ENCODE measurements at places on chromosomes 4 and X.

- DNase-seq = peak; percentile 74
Measured at GRCh38 chr4:4395849-4396627, 9.1 kb downstream of the NSG1 start.

DNA sequence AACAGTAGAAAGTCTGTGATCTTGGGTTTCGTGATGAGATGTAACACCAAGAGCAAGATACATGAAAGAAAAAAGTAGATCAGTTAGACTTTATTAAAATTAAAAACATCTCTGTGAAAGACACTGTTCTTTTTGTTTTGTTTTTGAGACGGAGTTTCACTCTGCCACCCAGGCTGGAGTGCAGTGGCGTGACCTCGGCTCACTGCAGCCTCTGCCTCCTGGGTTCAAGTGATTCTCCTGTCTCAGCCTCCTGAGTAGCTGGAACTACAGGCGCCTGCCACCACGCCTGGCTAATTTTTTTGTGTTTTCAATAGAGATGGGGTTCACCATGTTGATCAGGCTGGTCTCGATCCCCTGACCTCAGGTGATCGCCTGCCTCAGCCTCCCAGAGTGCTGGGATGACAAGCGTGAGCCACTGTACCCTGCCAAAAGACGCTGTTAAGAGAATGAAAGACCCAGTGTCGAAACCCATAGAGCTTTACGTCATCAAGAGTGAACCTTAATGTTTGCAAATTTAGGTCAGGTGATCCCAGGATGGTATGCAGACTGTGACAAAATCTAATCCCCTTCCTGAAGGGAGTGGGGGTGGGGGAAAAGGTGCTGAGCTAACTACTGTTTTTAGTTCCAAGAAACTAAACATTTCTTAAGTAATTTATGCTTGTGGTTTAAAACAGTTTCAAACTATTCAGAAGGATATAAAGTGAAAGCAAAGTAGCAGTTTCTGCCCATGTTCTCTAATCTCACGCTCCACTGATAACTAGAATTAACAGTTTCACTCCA lies 8.0 kb downstream of the OFD1 start:
- no peak for DNase-seq

DNA sequence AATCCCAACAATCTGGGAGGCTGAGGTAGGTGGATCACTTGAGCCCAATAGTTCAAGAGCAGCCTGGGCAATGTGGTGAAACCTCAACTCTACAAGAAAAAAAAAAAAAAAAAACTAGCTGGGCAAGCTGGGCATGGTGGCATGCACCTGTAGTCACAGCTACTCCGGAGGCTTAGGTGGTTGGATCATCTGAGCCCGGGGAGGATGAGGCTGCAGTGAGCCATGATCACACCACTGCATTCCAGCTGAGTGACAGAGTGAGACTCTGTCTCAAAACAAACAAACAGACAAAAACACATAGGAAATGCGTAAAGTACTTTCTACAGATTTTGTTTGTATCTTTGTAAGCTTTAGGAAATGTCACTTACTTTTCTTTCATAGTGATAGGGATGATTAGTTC lies 307.2 kb upstream of the NR3C2 start:
- no peak for DNase-seq

DNA sequence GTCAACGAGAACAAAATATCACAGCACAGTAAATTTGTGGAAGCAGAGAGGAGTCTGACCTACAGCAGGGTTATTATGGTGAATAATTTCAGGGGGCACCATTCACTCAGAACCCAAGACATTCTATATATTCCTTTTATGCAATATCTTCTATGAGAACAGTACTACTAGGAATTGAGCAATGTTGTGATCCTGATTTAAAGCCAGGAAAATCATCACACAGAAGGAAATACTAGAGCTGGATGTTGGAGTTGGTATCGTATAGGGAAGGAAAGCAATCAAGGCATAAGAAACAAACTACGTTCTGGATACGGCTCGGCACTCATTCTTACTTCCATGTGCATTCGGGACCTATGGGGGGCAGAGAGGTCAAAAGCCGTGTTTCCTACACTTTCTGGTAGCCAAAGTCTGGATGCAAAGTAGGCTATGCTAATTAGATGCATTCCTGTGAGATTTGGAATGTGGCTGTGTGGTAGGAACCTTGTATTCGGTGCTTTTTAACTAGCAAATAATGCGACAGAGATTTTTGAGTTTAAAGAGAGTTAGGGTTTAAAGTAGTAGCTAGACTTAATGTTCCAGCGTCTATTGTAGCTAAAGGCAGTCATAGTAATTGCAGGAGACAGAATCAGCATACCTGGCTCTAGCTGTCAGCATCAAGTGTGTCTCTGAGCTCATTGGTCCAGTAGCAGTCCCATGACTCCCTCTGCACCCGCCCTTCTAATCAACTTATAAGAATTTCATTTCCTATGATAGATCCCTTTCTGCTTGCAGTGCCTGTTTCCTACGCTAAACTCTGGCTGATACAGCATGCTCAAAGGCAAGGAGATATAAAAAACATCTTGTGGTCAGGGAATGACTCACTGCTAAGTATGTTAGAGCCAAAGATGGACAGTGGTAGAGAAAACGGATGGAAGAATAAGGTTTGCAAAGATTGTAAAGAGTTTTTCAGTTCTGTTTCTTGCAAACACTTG lies 43.3 kb upstream of the PDGFC start:
- no peak for DNase-seq

- no peak for DNase-seq
Measured at GRCh38 chrX:110401135-110401534, 42.5 kb downstream of the RTL9 start.

DNA sequence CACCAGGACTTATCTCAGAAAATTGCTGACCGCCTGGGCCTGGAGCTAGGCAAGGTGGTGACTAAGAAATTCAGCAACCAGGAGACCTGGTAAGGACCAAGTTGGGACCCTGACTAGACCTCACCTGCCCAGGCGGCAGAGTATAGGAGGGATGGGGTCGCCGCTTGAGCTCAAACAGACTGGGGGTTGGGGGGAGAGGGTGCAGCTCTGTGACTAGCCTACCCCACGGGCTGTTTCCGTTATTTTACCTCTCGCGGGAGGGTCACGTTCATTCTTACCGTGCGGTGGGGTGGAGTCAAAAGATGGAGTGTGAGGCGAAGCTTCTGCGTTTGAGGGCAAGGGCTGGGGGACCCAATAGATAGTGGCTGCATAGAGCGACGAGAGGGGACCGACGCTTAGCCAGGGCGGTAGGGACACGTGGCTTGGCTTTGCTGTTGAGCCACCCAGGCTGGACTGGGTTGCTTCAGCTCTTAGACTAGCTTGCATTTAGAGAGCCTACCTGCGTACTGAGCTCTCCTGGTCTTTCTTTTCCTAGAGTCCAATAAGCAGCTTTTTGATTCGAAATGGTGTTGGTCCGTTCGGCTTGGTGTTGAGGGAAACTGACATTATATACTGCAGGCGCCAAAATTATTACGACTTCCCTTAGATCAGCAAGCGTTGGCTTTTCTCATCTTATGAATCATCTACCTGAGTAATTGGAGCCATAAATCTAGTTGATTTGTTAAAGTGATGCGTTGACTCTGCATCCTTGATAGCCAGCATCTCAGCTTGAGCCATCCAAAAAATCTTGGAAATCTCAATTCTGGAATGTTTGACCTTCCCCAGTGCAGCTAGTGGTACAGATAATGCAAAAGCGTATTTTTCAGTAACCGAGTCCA lies 591 bp downstream of the PRPS1 start:
- DNase-seq = peak; percentile 63

GRCh38 chrX:47748576-47748975 lies 88.1 kb upstream of the ZNF81 start:
- DNase-seq = no peak

GRCh38 chr4:146359771-146360170 lies 145.4 kb downstream of the REELD1 start:
- DNase-seq = no peak

- peak; percentile 81 for DNase-seq
Measured at GRCh38 chr4:118033148-118034052, 886 bp upstream of the NDST3 start.

DNA sequence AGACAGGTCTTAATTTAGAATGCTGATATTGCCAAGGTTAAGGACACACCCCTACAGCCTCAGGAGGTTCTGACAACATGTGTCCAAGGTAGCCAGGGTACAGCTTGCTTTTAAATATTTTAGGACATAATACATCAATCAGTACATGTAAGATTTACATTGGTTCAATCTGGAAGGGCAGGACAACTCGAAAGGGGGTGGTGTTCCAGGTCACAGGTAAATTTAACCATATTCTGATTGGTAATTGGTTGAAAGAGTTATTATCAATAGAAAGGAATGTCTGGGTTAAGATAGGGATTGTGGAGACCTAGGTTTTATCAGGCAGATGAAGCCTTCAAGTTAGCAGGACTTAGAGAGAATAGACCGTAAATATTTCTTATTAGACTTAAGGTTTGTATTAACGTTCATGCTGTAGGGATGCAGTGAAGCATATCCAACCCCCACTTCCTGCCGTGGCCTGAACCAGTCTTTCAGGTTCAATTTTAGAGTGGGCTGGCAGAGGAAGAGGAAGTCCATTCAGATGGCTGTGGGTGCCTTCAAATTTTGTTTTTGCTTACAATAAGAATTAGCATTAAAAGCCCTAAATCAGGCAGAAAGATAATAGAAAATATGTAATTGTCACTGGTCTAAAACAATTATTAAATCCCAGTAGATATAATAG lies 136.5 kb upstream of the GALNTL6 start:
- DNase-seq = no peak

DNA sequence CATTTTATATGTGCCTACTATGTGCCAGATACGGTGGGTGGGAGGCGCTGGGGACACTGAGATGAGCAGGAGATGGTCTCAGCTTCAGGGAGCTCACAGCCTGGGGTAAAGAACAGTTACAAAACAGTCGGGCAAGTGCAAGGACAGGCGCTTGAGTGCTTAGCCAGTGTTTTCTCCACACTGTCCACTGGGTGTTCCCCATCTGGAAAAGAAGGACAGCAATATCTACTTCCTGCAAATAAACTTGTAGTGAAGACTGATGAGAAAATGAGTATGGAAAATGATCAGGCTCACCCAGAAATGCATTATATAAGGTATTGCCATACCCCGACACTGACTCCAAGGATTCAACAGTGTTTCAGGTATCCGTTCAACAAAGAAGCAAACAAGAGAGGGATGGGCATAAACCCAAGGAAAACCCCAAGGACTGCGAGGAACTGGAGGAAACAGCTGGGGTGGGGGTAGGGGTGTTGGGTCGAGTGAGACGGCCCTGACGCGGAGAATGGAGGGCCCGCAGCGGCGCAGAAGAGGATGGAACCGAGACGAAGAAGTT lies 835 bp downstream of the TMEM185A start:
- DNase-seq = no peak

DNA sequence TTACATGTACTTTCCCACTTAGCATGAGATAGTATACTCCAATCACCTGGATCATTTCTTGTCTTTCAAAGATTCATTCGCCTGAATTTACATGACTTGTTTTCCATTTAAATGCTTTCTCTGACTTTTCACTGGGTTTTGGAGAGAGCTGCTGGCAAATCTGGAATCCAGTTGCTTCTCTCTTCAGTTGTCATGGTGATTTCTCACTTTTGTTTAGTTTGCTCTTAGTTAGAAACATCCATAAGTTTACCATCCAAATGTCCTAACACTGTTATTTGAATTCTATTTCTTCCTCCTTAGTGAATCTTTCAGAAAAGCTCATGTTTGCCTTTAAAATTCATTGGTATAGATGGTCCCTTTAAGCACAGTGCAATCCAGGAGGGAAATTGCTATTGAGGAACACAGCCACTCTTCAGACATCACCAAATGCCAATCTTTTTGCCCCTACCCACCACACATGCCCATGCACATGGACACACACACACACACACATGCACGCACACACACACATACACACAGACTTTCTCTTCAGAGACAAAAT lies 51.7 kb downstream of the REELD1 start:
- no peak for DNase-seq

GRCh38 chr4:26782168-26782829 lies 78.3 kb upstream of the STIM2 start:
- DNase-seq = no peak

GRCh38 chr4:143726714-143727113 lies 26.2 kb upstream of the FREM3 start:
- no peak for DNase-seq

DNA sequence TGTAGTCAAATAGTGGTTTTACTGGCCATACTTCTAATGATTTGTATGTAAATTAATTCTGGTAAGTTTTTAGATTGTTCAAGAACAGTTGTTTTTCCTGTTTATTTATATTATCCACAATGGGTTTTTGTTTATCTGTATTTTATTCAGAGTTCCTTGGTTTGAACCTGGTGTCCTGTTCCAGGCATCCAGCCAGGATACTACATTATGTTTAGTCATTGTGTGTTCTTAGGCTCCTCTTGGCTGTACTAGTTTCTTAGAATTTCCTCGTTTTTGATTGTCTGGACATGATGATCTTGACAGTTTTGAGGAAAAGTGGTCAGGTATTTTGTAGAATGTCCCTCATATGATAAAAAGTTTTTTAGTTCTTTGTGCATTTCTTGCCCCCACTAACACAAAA lies 7.8 kb downstream of the TIGD2 start:
- no peak for DNase-seq

GRCh38 chr4:76160355-76160754 lies 12.2 kb upstream of the NUP54 start:
- no peak for DNase-seq

DNA sequence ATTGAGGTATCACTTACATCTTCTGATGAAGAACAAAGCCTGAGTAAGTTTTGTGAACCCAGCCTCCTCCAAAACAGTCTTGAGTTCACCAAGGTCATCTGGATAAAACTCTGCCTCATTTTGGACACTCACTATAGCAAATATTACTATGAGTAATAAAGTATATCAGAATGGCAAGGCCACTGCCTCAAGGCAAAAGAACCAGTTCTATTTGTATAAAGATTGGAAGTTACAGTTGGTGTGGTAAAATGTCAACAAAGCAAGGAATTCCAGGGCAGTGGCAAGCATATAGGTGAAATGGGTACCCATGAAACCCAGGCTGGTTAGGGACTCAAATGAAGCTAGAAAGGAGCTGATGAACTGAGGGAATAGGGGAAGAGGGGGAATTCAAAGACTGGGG lies 2.4 kb upstream of the ARHGEF6 start:
- DNase-seq = no peak

DNA sequence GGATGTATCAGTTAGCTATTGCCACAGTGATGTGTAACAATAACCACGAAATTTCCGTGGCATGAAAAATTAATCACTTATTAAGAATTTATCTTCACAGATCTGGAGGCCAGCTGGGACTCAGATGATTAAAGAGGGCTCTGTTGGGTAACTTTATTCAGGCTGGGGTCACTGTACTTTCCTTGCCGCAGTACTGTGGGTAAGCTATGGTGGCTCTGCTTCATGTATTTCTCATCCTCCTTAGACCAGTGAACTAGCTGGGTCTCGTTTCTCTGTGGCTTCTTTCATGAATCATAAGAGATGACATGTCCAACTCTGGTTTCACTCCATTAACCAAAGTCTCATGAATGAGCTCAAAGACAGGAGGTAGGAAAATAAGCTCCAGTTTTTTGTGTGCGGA lies 13.5 kb downstream of the TEX13B start:
- no peak for DNase-seq
